Stimulated activated CD4-positive, alpha-beta T cell treated with anti-CD3 and anti-CD28 coated beads, Interleukin-1b, Interleukin-23, amount 100 ng/mL, for 1 hour (primary cell): ENCODE measurements at places on chromosomes 1 and 21.

GRCh38 chr1:118148034-118148433 is 37.0 kb downstream of the SPAG17 start:
- no peak for DNase-seq

GRCh38 chr1:155295942-155296267 is 5.3 kb downstream of the PKLR start:
- no peak for DNase-seq

DNA sequence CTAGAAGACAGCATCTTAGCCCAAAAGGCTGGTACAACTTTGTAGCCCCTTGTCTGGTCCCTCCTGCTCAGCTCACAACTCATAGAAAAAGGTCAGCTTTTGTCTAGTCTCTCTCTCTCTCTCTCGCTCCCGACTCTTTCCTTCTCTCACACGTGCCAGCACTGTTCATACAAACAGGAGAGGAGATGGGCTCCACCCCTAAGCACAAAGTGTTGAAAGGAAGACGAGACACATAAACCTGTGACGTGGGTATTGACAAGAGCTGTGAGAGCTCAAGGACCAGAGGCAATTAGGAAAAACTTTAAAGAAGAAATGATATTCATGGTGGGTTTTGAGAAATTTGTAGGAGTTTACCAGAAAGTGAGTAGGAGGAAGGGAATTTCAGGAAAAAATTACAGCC is 23.6 kb upstream of the KCNC4 start:
- no peak for DNase-seq

DNA sequence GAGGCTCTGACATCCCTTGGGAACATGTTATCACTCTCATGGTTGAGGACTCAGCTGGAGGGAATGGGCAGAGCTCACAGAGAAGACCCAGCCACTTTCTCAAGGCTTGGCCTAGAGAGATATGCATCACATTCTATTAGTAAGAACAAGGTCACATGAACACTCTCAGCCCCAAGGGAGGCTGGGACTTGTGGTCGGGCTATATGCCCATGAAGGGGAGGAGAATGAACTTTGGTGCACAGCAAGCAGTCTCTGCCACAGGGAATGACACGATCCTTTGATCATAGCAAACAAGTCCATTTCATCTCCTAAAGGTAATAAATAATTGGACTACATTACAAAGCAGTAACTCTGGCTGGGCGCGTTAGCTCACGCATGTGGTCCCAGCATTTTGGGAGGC is 105.7 kb downstream of the SYF2 start:
- no peak for DNase-seq

- DNase-seq = no peak
These were observed 188.3 kb upstream of the GREM2 start for GRCh38 chr1:240800291-240800690.
